CD4-positive, alpha-beta memory T cell (primary cell): ENCODE measurements at places on chromosomes 16 and 17.

- DNase-seq, result no peak
Measured at GRCh38 chr17:68175905-68176304, 71.9 kb upstream of the AMZ2 start.

GRCh38 chr17:773467-774312 is 8.4 kb downstream of the GLOD4 start:
- DNase-seq, result no peak

DNA sequence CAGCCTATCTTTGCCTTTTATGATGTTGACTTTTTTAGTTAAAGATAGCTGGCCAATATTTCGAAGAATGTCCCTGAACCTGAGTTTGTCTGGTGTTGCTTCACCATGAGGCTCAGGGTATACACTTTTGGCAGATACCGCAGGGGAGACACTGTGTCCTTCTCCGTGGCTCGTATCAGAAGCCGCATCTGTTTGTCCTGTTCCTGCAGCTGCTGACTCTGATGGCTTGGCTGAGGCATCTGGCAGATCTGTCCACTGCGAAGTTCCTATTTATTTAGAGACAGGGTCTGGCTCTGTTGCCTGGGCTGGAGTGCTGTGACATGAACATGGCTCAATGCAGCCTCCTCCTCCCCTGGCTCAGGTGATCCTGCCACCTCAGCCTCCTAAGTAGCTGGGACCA is 93.5 kb downstream of the CRISPLD2 start:
- DNase-seq, result no peak

- DNase-seq, result no peak
Measured at GRCh38 chr16:52193441-52193840, 353.5 kb downstream of the TOX3 start.

DNA sequence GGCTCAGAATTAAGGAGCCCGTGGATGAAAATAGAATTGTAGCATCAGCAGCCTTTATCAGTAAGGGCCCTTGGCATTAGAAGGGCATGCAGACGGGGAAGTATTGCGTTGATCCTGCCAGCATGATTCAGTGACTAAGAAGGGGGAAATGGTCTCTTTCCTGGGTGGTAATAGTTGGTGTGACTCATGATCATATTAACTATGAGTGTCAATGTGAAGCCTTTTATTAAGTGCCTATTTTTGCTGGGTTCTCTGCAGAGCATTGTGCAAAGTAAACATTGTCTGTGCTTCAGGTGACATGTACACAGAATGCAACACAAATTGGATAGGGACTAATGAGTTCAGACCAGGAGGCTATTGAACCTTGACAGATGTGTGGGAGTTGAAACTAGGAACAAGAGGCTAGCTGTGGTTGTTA is 24.5 kb downstream of the RCVRN start:
- DNase-seq, result no peak

GRCh38 chr16:28202147-28202746 is 9.5 kb downstream of the XPO6 start:
- no peak for DNase-seq

DNA sequence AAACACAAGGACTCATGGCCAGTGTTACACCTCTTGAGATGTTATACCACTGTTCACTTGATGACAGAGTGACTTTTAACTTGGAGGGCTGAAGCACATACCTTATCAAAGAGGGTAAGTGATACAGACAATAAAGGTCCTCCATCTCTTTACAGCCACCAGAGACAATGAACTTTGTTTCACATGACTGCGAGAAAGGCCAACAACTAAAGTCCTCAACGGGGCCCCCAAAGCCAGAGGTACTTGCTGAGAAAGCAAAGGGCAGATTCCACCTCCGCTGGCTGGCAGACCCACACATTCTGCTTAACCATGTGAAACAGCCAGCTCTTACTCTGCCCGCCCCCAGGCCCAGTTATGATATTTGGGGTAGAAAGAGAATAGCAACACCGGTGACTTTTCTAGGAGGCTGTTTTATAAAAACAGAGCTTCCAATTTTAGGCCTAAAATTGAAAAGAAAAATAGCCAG is 21.4 kb downstream of the DCUN1D3 start:
- DNase-seq, result no peak

DNA sequence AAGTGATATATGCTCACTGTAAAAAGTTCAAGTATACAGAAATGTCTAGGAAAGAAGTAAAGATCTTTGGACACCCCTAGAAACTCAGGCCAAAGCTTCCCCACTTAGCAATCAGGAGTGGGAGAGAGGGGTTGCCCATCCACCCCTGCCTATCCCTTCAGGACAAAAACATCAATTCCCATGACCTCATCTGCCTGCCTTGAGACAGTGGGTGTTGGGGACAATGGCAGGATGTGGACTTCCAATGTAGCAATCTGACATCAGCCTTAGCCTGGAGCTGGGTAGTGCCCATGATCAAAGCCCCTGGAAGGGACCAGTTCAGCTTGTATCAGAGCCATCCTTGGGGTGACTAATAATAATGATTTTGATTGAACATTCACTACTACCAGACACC is 18.1 kb downstream of the ITPRIPL2 start:
- no peak for DNase-seq

DNA sequence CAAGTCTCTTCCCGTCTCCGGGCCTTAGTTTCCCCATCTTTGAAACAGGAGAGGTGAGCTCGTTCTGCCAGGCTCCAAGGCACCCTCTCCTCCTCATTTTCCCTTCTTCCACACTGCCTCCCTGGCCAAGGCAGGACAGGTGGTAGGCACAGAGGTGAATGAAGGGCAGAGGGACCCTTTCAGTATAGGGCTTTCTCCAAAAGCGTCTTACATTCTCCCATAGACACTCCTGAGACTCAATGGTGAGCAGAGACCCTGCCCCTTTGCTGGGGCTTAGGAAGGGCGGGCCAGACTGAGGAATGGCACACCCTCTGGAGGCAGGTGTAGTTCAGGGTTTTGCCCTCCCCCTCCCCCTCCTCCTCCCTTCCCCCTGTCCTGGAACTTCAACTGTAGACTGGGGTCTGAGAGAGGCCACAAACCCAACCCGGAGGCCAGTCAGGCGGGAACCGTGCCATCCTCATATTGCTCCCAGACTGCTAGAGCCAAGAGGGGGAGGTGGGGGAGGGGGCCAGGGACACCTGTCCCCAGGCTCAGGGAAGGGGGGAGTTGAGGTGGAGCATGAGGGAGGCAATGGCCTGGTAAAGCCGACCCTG is 1.9 kb downstream of the PLEKHH3 start:
- no peak for DNase-seq

GRCh38 chr17:17493249-17493985 is 2.8 kb downstream of the RASD1 start:
- DNase-seq, result no peak

GRCh38 chr16:85535352-85536072 is 77.6 kb upstream of the GSE1 start:
- DNase-seq, result no peak

- no peak for DNase-seq
Measured at GRCh38 chr16:62462971-62463370, 426.7 kb upstream of the CDH8 start.

GRCh38 chr17:82113422-82113821 is 15.4 kb upstream of the FASN start:
- no peak for DNase-seq

DNA sequence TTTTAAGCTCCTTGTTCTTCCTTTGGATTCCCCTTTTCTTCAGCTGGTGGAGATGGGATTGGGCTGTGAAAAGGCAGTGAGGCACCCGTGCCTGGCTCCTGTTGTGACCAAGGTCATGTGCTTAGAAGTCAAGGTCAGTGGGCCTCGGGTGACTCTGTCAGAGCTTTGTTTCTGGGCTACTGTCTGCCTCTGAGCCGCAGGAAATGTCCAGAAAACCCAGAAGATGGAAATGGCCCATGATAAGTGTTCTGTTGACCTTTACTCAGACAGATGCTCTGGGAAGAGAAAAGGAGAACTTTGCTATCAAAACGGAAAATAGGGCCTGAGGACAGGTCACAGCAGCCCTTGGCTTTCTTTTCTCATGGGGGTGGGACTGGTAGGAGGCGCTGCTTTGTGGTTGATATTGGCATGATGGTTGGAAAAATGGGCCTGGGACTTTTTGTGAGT is 2.9 kb downstream of the ABCC1 start:
- no peak for DNase-seq

- DNase-seq, result no peak
Measured at GRCh38 chr17:69059458-69060175, 1.1 kb downstream of the ABCA9 start.

DNA sequence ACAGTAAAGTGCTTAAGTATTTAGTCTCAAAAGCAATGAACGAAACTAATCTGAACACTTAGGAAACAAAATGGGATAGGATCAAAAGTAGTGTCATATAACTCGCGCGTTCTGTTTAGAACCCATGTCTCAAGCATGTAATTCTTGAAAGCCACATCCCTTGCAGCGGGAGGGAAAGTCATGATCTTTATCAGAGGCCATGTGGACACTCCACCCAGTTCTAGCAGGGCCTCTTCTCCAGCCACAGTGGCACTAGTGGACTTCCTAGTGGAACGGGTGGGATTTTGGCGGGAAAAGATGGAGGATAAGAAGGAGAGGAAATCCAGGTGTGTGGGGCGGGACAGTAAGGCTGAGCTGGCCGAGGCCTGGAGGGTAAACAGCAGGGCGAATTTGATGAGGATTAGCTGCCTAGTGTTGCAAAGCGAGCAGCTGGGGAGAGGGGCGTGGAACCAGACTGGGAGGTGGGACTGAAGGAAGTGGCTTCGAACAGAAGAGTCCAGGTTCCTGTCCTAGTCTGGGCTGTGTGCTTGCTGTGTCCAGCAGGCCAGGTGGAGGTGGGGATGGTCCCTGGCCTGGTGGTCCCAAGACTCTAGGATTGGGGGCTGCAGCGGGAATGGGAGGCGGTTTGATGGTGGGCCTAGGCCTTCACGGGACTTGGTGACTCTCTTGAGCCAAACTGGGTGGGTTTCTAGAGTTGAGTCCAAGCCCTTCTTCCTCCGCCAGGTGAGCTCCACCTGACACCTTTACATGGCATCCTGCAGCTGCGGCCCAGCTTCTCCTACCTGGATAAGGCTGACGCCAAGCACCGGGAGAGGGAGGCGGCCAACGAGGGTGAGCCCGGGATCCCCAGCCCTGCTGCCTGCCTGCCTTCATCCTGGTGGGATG is 15.9 kb downstream of the POLR3E start:
- DNase-seq, result no peak

GRCh38 chr17:40366861-40367518 is 2.5 kb upstream of the GJD3 start:
- DNase-seq, result no peak

DNA sequence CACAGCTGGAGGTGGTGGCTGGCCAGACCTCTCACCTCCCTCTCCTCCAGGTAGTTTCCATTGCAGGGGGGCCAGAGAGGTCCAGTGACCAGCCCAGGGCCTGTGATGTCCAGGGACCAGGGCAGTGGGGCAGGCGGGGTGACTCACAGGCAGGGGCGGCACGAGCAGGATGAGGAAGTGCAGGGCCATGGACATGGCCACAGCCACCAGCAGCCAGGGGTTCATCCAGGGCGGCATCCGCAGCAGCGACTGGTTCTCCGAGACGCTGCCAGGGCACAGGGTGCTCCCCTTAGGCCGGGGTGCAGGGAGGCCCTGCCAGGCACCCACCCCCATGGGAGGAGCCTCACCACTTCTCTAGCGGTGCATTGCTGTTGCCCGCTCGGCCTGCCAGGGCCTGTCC is 12.9 kb upstream of the P2RX1 start:
- no peak for DNase-seq

DNA sequence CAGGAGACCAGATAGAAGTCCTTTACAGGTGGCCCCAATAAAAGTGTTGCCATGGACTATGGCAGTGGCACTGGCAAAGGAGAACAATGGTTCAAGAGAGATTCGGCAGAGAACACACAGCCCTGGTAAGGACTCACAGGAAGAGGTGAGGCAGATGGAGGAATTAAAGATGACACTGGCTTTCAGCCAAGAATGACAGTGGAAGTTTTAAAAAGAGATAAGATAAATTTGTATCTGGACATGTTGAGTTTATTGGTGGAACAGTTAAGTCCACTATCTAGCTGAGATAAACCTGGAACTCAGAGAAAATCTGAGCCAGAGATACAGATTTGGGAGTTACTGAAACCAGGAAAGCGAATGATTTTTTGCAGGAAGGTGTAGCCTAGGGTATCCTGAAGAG is 20.1 kb downstream of the CMC2 start:
- DNase-seq, result no peak

DNA sequence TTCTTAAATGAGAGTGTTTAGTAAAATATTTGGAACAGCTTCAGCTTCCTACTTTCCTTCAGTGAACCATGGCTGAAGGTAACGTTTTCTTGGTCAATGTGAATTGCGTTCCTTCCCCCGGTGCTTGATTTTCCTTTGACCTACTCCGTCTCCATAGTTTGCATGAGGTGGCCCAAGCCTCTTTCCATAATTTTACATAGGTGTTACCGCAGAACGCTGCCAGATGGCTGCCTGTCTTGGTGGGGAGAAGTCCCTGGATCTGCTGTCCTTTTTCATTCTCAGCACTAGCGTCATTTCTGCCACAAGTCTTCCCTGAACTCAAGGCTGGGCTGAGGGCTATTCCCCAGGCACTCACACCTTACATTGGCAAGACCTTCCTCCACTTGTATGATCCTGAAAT is 178.4 kb downstream of the PRKCA start:
- no peak for DNase-seq

DNA sequence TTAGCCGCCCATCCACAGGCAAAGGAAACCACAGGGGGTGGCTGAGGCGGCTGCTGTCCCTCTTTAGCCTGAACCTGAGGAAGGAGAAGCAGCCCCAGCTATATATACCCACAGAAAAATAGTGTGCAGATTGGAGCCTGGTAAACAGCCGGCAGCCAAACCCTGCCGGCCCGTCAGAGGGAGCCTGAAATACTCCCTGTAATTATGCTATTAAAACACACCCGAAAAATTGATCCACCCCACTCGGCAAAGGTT is 6.8 kb downstream of the PIEZO1 start:
- no peak for DNase-seq

DNA sequence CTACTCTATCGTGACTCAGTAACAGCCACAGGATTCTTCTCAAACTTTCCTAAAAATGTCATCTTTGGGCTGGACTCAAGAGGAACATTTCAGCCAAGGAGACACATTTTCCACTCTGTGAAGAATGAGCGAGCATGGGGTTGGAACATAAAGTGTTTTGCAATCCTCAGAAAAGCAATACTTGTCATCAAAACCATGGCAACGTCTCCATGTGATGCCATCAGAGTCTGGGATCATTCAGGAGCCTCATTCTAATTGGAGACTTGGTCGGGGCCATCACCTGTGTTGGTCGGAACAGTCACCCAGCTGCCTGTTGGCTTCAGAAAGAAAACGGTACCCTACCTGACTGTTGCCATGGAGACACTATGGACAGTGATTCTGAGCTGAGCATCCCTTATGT is 25.5 kb downstream of the MYOCD start:
- DNase-seq, result no peak

- no peak for DNase-seq
Measured at GRCh38 chr17:38454532-38454931, 26.3 kb downstream of the ARHGAP23 start.
